Cortex of kidney (tissue), 1 donor: ENCODE measurements at places on chromosomes 1 and 21.

DNA sequence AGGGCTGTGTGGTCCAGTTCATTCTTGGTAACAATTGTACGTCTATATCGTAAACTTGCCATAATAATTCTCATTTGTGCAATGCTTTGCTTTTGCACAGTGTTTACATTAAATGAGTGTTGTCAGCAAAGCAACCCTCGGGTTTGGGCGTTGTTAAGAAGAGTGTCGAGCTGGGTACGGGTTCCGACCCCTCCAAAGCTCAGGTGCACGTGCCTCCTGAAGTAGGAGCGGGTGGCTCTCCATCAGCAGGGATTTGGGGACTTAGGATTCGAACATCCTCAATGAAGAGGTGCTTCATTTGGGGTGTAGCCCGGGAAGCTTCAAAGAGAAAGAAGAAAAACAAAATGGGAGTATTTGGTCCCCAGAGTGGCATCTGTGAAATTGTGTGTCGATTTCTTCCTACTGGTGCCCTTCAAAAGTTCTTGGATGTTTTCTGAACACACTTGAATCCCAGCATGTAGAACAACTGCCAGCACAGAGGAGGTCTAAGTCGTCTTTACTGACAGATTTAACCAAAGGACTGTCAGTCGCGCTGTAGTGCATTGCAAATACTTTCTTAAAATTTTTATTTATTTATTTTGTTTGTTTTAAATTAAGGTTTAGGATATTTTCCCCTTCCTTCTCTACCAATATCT, 1.1 kb downstream of the TRIM58 start:
- no peak for DNase-seq

- no peak for DNase-seq
These were observed 37.4 kb downstream of the ACOT11 start for GRCh38 chr1:54585181-54586066.

DNA sequence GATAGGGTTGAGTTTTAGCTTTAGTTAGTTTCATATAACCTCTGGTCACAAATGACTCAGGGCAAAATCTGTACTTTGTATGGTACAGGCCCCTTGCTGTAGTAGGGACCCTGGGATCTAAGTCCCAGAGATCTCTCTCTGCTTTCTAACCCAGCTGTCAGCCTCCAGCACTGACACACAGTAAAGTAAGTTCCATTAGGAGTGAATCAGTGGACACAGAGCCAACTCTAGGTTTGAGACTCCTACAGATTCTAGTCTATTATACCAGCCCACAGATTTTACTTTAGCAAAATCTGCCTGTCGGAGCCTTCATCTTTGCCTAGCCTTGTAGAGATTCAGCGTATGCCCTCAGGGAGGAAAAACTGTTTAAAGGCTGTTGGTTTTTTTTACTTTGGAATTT, 52.5 kb downstream of the ANGPTL1 start:
- no peak for DNase-seq

DNA sequence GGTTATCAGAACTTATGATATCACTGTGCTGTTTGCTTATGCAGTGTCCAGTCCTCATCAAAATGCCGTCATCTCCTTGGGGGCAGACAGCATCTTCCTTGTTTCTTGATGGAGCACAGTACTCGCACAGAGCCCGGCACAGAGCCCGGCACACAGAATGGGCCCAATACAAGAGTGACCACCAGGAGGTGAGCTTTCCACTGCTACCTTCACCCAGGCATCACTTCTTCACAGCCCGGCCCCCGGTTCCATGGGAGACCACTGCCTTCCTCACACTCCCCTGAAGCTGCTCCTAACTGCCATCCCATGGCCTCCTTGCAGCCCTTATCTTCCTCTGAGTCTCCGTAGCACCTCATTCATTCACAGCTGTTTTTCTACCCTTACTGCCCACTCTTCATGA, 94.0 kb downstream of the TNR start:
- no peak for DNase-seq

GRCh38 chr1:22509815-22510214, 53.5 kb upstream of the EPHA8 start:
- no peak for DNase-seq

DNA sequence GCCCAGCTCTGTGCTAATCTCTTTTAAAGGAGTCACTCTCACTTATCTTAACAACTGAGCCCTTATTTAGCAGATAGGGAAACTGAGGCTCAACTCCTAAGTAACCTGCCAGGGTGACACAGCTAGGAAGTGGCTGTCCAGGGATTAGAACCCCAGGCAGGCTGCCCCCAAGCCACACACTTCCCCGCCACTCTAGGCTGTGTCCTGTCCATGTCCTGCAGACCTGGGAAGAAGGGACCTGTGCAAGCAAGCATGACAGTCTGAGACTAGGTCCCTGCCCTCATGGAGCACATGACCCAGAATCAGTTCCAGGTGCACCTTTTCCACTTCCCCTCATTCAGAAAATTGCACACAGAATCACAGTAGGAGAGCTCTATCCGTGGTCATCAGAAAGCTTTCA, 12.2 kb downstream of the KIAA1614 start:
- DNase-seq: no peak

DNA sequence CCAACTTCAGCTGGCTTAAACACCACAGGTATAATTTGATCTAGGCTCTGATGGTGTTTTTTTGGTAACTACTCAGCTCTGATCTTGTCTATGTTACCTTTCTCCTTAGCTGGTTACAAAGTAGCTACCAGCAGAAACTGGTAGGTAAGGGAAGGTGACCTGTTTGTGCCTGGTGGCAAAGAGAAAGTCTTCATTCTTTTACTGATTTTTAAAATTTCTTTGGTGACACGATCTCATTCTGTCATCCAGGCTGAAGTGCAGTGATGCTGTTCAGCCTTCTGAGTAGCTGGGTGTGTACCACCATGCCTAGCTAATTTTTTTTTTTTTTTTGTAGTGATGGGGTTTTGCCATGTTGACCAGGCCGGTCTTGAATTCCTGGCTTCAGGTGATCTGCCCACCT, 62.4 kb downstream of the RABGAP1L start:
- no peak for DNase-seq

DNA sequence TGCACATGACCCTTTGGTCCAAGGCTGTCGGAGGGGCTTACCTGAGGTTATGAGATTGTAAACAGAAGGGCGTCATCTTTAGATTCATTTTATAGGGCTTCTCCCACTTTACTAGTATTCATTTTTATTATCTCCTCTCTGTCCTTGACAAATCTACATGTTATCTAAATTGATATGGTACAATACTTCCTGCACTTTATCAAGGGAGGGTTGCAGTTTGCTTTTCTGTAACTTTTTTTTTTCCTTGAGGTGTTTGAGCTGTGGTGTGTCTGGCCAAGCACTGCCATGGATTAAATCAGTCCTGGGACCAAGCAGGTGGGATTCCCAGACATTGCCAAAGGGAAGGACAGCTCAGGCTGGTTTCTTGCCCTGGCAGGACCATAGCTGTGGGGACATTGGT, 32.0 kb upstream of the B3GALT5 start:
- DNase-seq: no peak

- no peak for DNase-seq
These were observed 136.5 kb downstream of the ZSCAN20 start for GRCh38 chr1:33608825-33609400.

GRCh38 chr1:1943834-1944570, 24.9 kb upstream of the TMEM52 start:
- DNase-seq: no peak

DNA sequence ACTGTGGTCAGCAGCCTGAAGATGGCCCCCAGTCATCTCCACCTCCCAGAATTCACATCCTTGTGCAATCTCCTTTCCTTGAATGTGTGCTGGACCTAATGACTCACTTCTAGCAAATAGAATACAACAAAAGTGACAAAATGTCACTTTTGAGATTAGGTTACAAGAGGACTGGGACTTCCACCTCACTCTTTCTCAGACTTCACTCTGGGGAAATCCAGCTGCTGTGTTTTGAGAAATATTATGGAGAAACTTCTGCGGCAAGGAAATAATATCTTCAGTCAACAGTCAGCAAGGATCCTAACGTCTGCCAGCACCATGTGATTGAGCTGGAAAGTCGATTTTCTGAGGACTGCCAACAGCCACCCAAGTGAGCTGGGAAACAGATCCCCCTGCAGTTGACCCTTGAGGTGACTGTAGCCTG, 70.5 kb upstream of the GADD45A start:
- DNase-seq: no peak

- DNase-seq: no peak
These were observed 79.5 kb upstream of the CSF3R start for GRCh38 chr1:36562181-36562685.

GRCh38 chr21:16302851-16303282, 573.1 kb downstream of the USP25 start:
- DNase-seq: no peak

DNA sequence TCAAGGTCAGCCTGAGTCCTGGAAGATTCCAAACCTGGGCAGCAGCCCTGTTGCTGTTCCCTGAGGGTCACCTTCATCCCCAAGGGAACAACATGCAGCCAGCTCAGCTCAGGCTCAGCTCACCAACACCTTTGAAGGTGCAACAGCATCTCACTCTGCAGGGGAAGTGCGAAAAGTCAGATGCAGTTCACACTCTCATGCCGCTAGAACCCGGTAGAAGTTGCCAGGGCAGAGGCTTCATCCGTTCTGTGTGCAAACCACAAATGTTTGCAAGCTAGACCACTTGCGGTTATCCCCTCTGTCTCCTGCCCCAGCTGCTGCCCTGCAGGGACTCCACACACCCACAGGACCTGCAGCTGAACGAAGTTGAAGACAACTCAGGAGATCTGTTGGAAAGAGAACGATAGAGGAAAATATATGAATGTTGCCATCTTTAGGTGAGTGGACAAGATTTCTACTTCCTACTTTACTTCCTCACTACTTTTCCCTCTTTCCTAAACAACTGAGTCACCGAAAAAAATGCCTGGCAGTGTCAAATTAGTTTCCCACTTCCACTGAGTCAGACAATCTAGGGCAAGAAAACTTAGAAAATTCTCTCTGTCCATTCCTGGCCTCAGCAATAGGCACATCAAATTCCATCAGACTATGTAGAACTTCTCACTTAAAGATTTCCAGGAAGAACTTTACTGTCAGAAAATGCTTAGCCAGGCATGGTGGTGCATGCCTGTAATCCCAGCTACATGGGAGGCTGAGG, 1.8 kb upstream of the FCRL6 start:
- no peak for DNase-seq

DNA sequence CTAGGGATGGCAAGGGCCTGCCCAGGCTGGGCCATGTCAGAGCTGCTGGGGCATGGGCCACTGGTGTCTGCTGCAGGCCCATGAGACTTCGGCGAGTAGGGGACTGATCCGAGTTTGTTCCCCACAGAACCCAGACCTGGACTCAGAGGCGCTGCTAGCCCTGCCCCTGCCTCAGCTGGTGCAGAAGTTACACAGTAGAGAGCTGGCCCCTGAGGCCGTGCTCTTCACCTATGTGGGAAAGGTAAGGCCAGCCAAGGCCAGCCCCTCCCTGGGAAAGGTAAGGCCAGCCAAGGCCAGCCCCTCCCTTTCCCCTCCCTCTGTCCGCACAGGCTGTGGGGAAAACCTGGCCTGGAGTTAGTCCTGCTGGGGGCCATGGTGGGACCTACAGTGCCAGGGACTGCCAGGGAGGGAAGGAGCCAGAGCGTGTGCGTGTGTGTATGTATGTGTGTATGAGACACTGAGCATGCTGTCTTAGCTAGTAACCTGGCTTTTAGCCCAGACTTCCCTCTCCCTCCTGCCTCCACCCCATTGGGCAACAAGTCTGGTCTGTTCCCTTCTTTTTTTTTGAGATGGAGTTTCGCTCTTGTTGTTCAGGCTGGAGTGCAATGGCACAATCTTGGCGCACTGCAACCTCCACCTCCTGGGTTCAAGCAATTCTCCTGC, 8.0 kb downstream of the FAAH start:
- DNase-seq: no peak

- no peak for DNase-seq
These were observed 115.3 kb downstream of the RUNX1 start for GRCh38 chr21:34933609-34934335.
